ENCODE measurements at places on chromosomes 11 and 22.

DNA sequence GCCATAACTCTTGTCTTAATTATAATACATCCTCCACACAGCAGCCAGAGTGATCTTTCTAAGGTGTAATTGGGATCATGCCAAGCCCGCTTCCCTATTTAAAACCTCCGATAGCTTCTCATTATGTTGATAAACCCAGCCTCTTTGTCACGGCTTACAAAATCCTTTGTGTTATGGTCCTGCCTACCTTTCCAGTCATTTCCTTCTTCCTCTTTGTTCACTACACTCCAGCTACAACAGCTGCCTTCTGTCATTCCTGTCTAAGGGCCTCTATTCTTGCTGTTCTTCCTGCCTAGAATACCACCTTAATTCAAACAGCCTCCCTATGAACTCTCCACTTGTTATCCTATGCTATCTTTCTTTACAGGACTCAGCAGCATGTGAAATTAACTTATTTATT is 70.6 kb upstream of the CAPRIN1 start:
- DNase-seq: no peak

- DNase-seq: no peak
Observed at GRCh38 chr11:57513452-57513795, 2.1 kb downstream of the SLC43A1 start.

GRCh38 chr11:11814614-11815452 is 26.9 kb upstream of the USP47 start:
- DNase-seq: no peak

GRCh38 chr11:2734181-2735052 is 34.6 kb upstream of the KCNQ1OT1 start:
- no peak for DNase-seq

DNA sequence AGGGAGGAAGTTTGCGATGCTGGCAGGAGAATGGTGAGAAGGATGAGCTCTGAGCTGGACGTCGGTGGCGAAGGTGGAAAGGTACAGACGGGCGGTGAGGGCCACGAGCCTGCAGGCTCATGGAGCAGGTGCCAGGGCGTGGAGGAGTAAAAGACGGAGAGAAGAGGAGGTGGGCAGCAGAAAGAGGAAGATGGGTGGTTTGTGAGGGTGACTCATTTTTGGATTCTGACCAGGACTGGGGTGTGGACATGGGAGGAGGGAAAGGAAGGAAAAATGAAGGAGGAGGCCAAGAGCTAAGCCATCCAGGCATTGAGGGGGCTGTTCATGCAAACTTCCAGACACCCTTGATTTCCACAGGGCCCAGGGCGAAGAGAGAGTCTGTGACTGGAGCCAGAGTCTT is 3.5 kb downstream of the ZDHHC24 start:
- DNase-seq: no peak

DNA sequence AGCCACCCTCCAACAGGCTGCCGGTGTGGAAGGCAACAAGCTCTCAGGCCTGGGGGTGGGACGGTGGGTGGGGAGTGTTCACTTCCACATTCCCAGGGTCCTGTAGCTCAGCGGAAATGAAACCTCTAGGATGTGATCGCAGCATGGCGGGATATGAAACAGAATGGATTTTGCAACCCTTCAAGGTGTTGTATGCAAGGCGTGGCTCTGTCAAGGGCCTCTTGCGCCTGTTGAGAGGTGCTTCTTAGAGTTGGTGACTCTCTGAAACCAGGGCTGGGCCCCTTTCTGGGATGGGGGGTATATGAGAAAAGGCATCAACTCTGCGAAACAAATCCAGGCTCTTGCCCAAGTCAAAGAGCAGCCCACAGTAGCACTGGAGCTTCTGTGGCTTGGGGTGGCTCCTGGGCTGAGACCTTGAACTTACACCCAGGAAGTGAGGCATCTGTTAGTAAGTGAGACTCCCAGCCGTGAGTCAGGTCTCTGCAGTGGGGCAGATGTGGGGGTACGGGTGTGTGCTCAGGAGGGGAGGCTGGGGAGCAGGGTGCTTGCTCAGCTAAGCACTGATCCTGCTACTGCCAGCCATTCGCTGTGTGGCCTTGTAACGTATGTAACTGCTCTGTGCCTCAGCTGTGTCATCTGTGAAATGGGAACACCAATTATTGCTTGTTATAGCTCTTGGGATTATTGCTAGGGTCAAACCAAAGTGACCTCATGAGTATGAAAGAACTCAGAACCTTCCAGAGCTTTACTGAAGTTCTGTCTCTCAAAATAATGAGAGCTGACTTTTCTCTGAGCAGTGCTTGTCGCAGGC is 28.3 kb downstream of the NECTIN1 start:
- no peak for DNase-seq

GRCh38 chr22:49590381-49590780 is 237.3 kb downstream of the BRD1 start:
- no peak for DNase-seq

- no peak for DNase-seq
Observed at GRCh38 chr11:41413843-41414242, 45.6 kb downstream of the LRRC4C start.

GRCh38 chr22:32342977-32343376 is 14.7 kb upstream of the RFPL3 start:
- no peak for DNase-seq

DNA sequence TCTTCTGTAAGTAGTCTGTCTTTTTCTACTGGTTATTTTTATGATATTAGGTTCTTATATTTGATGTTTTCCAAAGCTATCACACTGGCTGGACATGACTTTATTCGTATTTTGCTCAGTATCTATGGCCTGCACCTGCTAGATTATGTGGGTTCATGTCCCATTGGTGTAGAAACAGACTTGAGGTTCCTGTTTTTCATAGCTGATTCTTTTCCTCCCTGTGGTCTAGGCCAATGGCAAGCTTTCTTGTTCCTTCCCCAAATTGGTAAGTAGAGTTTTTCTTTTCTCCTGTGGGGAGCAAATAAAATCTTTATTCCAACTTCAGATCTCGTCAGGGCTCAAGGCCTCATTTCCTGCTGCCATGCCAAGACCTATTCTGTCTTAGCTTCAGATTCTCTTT is 30.2 kb upstream of the SWAP70 start:
- DNase-seq: no peak

- no peak for DNase-seq
Observed at GRCh38 chr11:69442807-69443137, 38.7 kb upstream of the LINC01488 start.

DNA sequence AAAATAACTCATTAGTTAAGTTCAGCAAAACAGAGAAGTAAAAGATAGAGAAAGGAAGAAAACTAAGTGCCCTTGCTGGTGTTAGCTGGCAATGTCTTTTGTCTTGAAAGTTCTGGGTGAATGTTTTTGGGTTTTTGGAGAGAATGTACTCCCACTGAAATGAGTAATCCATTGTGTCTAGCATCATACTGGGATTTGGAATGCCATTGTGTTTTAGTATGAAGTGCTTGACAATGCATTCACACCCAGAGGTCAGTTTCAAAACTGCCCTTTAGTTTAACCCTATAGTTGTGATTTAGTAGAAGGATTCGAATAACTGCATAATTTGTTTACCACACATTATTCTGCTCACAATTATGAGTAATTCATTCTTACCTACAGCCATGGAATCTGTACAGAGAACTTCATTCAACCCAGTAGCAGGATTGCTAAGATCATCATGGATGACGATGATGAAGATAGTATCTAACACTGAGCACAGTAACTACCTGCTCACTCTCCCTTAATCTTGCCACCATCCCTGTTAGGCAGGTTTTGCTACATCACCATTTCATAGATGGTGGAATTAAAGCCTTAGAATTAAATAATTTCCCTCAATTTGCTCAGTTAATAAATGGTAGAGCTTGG is 33.9 kb downstream of the MAML2 start:
- DNase-seq: no peak

- DNase-seq: no peak
Observed at GRCh38 chr11:88206751-88207150, 31.5 kb upstream of the RAB38 start.

DNA sequence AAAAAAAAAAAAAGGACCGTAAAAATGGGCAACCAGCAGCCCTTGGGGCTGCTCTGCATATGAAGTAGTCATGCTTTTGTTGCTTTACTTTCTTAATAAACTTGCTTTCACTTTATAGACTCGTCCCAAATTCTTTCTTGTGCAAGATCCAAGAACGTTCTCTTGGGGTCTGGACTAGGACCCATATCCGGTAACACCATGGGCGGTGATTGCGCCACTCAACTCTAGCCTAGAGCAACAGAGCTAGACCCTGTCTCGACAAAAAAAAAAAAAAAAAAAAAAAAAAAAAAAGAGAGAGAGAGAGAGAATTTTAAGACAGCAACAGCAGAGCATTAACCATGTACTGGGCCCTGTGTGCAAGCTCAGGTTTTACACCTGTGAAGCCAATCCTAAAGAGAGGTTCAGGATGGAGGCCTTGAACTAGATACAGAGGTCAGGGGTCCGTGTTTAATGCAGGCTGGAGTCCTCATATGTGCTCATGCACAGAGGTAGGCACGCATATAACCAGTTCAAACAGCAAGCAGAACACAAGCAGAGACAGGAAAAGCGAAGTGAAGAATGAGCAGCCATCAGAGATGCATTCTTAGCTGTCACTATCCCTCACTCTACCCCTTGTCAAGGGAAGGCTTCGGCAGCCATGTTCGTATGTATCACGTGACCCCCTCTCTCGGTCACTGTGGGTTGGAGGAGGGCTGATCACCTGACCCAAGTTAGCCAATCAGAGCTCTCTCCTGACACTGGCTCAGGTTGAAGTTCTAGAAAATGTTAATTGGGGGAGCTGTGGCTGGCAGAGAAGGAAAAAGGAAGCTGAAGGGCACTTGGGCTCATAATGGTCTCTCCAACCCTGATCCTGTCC is 16.7 kb upstream of the SYT12 start:
- no peak for DNase-seq

DNA sequence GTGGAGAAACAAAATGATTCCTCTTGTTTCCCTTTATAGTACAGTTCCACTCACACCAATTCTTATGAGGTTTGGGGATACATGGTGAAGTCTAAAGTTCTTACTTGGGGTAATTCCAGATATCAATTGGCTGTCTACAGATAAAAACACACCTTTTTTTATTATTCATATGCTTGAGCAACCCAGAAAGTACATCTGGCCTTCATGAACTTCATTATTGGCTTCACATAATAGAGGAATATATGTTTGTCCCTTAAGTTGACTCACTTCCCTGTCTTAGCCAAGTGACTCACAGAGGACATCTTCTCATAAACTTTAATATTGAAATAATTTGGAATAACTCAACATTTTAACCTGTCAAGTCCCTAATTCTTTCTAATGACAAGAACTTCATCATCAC is 36.3 kb upstream of the SOX6 start:
- no peak for DNase-seq

- no peak for DNase-seq
Observed at GRCh38 chr11:115720602-115721245, 216.5 kb upstream of the CADM1 start.

- DNase-seq: no peak
Observed at GRCh38 chr11:132650969-132651720, 881.2 kb downstream of the OPCML start.

DNA sequence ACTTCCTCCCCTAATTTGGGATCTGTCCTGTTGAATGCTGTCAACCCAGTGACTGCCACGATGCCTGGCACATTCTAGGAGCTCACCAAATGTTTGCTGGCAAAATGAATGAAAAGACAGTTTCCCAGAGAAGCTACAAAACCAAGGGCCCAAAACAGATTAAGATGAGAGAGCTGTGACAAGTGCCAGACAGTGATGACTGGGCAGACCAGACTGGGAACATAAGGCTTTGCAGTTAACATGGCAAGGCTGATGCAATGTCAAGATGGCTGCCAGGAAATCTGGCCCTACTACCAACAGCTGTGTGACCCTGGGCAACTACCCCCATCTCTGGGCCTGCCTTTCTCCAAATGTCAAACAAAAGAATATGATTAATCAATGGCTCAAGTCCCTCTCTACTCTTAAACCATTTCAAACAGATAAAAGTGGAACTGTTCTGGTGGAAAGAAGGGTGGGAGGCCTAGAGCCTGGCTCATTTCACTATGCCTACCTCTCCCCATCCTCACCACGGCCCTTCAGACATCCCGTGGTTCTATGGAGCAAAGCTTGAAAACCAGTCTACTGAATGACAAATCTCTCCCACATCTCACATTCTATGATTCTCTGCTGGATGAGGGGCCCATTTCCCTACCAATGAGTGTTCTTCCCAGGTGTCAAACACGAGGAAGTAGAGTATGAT is 12.8 kb downstream of the AP1B1 start:
- DNase-seq: no peak

GRCh38 chr11:118660681-118661424 is 18.6 kb downstream of the TREH start:
- no peak for DNase-seq

- DNase-seq: no peak
Observed at GRCh38 chr11:12685229-12685628, 11.0 kb downstream of the TEAD1 start.

Data from KG1 (cell line).